ENCODE measurements at places on chromosomes 16 and 17.

- no peak for DNase-seq
Measured at GRCh38 chr16:60060731-60061130, 1326.6 kb upstream of the GOT2 start.

- DNase-seq: no peak
Measured at GRCh38 chr17:40025991-40026815, 11.0 kb downstream of the CSF3 start.

- DNase-seq: no peak
Measured at GRCh38 chr17:17815436-17816200, 21.2 kb downstream of the SREBF1 start.

DNA sequence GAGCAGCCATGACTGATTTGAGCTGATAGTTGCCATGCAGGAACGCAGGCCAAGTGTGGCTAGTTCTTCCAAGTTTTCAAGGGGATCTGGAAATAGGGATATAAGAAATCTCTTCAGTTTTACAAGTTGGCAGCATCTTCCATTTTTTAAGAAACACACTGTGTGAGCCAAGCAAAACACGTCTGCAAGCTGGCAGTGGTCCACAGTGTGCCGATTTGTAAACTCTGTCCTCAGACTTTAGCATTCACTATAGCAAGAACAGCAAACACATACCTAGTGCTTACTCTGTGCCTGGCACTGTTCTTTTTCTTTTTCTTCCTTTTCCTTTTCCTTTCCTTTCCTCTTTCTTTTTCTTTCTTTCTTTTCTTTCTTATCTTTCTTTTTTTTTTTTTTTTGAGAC lies 2.9 kb downstream of the ORAI3 start:
- DNase-seq: no peak

DNA sequence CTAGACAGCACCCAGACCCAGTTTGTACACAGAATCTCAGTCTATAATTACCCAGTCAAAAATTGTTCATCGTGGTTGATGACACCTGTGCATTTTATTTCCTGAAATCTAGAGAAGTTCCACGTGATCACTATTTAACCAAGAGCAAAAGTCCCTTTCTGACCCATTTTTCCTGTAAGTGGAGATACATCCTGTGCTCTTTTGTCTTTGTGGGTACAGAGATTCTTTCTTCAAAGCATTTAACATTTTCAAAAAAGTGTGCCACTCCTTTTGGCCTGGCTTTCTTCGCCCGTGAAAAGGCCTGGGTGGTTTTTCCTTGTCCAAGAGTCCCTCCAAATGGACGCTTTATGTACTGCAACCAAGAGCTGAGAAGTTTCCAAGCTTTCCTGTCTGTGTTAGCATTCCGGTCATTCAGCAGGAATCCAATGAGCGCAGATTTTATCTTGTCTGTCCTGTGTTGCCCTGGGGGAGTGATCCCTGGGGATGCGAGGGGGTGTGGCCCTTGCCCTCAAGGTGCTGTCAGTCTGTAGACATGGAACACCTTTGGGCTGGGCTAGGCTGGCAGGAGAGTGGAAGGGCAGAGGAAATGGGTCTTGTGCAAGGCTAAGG lies 161.1 kb upstream of the CACNG5 start:
- DNase-seq: peak; percentile 53

DNA sequence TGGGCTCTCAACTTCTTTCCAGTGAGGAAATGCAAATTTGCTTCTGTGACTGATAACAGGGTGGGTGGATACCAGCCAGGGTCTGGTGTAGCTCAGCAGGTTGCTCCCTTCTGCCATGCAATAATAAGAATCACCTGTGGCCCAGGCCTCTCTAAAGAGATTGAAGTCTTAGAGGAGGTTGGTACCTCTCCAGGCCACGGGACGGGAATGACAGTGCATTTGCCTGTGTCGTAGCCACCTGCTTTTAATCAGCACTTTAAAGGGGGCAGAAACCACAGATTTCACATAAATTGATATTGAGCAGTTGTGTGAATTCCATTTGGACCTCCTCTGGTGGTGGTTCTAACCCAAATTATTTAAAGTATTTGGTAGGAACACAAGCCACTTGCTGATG lies 246.9 kb downstream of the PRKCA start:
- DNase-seq: no peak

DNA sequence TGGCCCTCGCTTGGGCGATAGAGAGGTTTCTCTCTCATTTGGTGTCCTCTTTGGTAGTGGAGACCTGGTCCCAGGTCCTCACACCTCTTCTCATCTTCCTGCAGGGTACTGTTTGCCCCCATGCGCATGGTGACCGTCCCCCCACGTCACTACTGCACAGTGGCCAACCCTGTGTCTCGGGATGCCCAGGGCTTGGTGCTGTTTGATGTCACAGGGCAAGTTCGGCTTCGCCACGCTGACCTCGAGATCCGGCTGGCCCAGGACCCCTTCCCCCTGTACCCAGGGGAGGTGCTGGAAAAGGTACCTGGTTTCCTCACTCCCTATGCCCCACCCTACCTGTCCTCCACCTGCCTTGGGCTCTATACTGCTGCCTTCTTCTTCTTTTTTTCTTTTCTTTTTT lies 10.5 kb downstream of the MVP start:
- DNase-seq: no peak

- DNase-seq: no peak
Measured at GRCh38 chr17:16941072-16942036, 30.6 kb downstream of the TNFRSF13B start.

DNA sequence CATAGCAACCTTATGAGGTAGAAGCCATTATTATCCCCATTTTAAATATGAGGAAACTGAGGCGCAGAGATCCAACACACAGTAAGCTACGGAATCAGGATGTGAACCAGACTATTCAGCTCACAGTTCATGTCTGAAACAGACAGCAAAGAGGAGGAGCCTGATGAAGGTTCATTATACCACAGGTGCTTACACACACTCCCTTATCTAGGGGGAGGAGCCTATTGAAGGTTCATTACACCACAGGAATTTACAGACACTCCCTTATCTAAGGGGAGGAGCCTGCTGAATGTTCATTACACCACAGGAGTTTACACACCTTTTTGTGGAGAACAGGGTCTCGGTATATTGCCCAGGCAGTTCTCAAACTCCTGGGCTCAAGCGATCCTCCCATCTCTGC lies 21.9 kb downstream of the C16orf95 start:
- no peak for DNase-seq

DNA sequence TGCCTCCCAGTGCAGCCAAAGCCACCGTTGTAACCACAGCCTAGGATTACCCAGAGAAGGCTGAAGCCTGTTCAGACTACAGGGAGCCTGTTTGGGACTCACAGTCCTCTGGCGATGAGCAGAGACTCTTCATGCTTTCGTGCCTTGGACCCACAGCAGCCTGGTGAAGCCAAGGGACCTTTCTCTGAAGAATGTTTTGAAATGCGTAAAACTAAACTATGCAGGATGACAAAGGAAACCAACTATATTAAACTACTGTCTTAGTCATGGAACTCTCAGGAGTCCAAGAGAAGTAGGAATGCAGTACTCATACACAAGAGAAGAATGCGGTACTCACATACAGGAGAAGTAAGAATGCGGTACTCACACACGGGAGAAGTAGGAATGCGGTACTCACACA lies 20.9 kb downstream of the ABR start:
- no peak for DNase-seq

GRCh38 chr17:5418858-5419355 lies 555 bp downstream of the NUP88 start:
- DNase-seq: no peak

GRCh38 chr16:2160915-2161551 lies 5.5 kb downstream of the TRAF7 start:
- DNase-seq: no peak

- no peak for DNase-seq
Measured at GRCh38 chr16:6190776-6191175, 1093.2 kb upstream of the EEF2KMT start.

GRCh38 chr17:76199469-76199868 lies 40.8 kb downstream of the RNF157 start:
- no peak for DNase-seq

DNA sequence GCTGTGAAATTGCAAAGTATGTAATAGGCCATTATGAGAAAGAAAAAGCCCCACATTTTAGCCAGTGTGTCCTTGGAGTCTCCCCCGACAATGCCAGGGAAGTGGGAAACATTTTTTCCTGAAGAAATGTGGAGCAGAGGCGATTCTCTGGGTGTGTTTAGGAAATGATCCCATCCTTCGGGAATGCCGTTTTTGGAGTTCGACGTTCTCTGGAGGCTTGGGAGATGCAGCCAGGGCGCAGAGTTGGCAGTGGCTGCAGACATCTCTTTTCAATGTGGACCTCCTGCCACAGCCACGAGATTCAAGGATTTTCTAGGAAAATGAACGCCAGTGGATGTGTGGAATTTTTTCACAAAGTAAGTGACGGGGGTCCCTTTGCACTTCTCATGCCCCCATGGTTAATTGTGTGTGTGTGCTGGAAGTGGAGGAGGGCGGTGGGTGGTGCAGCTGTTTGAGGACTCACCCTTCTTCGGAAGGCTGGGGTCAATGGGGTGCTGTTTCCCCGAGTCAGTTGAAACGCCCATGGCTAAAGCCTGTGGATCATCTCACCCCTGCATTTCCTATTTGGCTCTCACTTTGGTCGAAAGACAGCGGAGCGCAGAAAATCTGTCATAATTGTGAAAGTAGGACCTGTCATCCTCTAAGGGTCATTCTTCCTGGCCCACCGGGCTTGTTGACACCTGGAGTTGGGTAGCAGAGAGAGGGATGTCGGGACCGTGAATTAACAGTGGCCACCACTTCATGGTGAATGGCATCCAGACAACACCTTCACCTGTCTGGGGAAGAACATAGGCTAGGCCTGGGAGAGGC lies 73.2 kb downstream of the CMIP start:
- DNase-seq: no peak

DNA sequence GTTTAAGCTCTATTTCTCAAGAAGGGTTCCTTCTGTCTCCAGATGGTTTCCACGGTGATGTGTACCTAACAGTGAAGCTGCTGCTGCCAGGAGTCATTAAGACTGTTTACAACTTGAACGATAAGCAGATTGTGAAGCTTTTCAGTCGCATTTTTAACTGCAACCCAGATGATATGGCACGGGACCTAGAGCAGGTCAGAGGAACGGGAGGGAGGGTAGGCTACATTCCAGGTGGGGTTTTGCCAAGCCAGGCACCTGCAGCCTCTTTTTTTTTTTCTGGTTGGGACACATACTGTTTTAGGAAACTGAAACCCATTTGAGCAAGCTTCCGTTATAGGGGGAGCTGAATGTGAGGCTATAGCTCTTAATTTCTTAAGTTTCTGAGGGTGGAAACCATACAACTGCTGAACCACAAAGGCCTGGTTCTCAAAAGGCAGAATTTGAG lies 10.6 kb downstream of the LIG3 start:
- no peak for DNase-seq

DNA sequence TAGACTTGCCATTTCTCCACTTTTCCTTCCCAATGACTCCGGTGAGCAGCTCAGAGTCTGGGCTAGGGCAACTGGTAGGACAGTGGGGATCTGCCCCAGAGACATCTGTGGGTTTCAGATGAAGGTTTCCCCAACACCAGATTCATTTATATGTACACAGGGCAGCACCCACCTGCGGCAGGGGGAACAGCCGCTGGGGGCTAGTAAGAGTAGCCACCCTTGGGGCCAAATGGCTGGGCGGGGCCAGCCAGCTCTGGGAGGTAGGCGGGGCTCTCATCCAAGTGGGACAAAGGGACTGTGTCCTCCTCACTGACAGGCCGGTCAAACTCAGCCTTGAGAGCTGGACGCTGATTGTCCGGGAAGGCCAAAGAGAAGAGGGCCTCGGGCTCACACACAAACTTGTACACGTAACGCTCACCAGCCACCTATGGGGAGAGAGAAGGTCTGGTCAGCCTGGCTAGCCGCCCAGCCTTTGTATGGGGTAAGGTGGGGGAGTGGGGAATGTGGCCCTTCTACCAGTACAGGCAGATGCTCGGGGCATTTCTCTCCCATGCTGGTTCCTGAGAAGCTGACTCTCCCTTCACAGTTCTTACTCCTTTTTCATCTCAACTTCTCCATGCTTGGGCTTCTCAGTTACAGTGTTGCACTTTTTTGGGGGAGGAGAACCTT lies 17.7 kb downstream of the ETV4 start:
- no peak for DNase-seq

DNA sequence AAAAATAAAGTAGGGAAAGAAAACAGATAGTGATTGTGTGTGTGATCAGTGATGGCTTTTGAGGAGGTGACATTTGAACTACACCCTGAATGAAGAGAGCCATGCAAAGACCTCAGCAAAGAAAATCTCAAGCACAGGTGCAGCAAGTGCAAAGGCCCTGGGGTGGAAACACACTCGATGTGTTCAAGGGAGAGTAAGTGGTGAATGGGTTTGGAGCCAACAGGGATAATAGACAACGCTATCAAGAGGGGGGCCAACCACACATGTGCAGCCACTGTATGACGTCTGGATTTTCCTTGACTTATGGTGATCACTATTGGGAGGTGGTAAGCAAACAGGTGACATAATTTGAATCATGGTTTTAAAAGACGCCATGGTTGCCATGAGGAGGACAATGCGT lies 564.2 kb downstream of the WWOX start:
- no peak for DNase-seq

GRCh38 chr17:7572338-7572587 lies 7.2 kb upstream of the CD68 start:
- DNase-seq: no peak

GRCh38 chr17:9185142-9185541 lies 163.8 kb downstream of the NTN1 start:
- DNase-seq: no peak

DNA sequence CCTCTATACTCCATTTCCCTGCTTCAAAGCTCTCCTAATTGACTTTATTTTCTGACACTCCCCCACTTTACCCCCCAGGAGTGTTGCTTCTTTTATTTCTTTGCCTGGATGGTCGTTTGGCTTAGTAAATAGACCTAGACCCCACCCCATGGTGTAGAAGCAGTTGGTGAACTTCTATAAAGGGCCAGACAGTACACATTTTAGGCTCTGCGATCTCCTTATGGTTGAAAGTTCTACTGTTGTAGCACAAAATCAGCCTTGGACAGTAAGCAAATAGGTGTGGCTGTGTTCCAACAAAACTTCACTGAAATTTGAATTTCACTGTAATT lies 31.9 kb downstream of the ZNF287 start:
- DNase-seq: no peak
